CD4-positive, alpha-beta T cell treated with Interleukin-21 for 1 hour (primary cell): ENCODE measurements at places on chromosomes 7 and 10.
A peak's percentile ranks its signal among the peaks of the same experiment; 100 is the strongest.

GRCh38 chr10:26365681-26366358 is 72.3 kb upstream of the APBB1IP start:
- no peak for DNase-seq

DNA sequence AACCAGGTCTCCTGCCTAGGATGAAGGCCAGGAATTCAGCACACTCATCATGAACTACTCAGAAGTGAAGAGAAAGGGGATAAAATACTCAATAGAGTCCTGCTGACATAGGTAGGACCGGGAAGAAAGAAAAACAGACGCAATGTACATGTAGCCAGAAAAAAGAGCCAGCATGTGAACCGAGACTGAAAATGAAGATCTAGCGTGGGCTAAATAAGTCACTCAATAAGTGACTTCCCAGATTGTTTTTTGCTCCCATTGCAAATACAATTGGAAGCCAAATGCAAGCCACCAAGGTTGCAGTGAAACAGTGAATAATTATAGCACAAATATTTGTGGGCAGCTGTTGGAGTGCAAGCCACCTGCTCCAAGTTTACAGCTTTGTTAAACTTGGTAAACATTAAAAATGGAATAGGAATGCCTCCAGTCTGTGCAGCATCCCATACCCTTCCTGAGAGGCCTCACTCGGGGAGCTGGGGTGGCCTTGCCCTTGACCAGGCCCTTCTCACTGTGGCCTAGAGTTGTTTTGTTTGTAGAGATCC is 34.7 kb upstream of the HPS1 start:
- no peak for DNase-seq

GRCh38 chr7:121372376-121373010 is 23.6 kb downstream of the FAM3C start:
- peak; percentile 27 for DNase-seq

- no peak for DNase-seq
Measured at GRCh38 chr10:95547791-95548435, 13.3 kb downstream of the SORBS1 start.

GRCh38 chr7:83876593-83876992 is 227.7 kb upstream of the SEMA3E start:
- no peak for DNase-seq

DNA sequence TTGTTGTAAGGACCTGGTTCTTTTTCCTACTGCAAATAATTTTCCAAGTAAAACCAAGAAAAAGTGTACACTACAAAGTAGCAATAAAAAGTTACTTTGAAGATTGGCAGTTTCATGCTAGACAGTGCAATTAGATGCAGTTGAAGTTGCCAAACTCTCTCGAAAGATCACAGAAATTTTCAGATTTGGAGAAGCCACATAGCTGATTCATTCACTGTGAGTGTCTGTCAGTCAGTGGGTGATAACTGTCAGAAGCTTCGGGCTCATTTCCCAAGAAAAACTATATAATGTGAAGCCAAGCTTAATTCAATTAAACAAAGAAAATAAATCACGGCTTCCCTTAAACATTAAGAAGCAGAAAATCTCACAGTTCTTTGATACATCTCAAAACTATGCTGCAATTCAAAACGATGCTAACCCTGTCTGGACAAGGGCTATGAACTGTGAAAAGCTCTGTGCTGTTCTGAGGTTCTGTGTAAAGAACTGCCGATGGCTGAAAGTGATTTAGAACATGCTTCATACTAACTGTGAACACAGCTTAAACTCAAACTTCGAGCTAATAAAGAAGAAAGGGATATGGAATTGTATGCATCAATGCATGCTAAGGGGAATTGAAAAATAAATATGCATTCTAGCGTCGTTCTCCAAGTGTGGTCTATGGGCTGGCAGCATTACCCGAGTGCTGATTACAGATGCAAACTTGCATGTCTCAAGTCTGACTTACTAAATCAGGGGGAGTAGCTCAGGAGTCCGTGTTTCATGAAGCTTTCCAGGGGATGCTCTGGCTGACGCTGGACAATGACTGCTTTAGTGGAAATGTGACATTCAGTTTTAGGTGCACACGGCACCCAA is 557.4 kb downstream of the CALN1 start:
- no peak for DNase-seq

- DNase-seq = no peak
Measured at GRCh38 chr7:2526659-2527504, 7.3 kb downstream of the LFNG start.

DNA sequence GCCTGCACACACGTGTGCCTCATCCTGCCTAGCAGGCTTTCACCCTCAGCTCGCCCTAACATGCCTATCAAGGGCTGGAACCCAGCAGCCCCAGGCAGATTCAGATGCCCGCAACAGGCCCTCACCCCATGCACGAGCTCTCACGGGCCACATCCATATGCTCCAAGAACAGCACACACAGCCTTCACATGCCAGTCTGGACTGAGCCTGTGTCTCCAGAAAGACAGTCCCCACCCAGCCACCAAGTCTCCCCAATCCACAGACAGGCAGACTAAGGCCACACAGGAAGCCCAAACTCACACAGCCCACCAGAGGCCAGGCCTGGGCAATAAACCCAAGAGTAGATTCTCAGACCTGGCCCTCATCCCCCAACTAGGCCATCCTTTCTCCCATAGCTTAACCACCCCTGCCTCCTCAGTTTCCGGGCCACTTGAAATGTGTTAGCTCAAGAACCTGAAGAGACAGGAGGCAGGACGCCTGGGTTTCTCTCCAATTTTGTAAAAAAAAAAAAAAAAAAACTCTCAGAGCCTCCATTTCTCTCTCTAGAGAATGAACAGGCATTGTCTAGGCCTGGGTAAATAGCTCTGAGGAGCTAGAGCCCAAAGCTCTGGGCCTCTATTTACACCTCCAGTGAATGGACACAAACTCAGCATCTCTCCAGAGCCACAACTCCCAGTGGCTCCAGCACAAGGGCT is 6.8 kb downstream of the LDB1 start:
- DNase-seq = peak; percentile 30
